ENCODE measurements at places on chromosomes 11 and 22.

GRCh38 chr22:45254789-45255278 is 14.1 kb upstream of the KIAA0930 start:
- DNase-seq: no peak

DNA sequence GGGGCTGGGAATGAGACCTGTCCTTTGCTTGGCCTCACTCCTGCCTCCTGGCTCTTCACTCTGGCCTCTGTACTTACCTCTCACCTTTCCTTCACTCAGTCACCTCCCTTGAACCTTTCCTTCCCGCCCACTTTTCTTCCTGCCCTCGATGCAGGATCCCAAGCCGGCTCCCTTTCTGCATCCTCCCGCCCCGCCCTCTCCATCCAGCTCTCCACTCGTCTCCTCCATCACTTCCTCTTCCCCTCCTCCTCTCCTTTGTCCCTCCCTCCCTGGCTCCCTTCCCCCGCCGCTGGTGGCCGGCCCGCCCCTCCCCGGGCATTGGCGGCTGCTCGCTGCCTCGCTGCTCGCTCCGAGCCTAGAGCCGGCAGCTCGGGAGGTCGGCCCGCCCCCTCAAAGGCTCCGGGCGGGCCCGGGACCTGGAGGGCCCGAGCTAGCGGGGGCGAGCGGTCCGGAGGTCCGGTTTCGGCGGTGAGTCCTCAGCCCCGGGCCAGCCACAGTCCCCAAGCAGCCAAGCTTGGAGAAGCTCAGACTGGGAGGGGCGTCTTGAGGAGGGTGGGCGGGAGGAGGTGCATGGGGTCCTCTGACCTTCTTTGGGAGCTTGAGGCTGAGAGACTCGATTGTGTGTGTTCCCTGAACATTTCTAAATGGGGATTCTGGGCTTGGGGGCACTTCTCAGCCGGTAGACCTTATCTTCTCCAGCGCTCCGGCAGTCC is 13.8 kb downstream of the PHLDB1 start:
- DNase-seq: peak; percentile 87

GRCh38 chr11:110173811-110174644 is 80.8 kb downstream of the ZC3H12C start:
- no peak for DNase-seq

DNA sequence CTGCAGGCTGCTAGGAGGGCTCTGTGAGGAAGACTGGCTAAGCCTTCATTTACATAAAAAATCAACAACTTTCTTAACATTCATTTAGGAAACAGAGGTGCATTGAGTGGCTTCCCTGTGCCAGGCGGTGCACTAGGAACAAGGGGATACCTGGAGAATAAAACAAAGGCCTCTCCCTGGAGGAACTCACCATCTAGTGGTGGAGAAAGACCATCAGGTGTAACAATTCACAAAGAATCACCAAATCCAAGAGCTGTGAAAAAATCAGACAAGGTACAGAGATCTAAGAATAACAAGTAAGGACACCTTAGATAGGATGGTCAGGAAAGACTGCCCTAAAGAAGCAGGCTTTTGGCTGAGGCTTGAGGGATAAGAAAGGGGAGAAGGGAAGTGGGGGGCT is 40.3 kb downstream of the CSNK2A3 start:
- no peak for DNase-seq

GRCh38 chr11:44592125-44592940 is 26.9 kb downstream of the CD82 start:
- DNase-seq: no peak

DNA sequence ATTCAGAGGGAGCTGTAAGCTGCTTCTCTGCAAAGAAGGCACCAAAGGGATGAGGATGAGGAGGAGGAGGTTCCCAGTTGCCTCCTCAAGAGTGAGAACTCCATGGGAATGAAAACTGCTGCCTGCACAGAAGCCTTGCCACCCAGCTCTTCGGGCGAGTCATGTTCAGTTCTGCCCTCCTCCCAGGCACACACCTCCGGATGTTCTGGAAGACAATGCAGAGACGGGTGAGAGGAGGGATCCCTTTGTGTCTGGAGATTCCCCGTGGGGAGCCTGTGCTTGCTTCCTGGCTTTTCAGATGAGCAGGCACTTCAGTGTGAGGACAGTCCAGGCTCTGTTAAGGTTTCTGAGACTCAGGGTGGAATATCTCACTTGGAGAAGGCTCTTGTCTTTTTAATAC is 295.6 kb downstream of the DDX10 start:
- no peak for DNase-seq

DNA sequence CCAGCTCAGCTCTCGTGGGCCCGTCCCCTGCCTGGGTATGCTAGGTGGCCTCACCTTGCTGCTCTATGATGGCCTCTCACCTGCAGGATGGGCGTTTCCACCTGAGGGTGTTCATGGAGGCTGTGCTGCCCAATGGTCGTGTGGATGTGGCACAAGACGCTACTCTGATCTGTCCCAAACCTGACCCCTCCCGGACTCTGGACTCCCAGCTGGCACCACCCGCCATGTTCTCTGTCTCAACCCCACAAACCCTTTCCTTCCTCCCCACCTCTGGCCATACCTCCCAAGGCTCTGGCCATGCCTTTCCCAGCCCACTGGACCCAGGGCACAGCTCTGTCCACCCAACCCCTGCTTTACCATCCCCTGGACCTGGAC is 2.1 kb downstream of the ZP1 start:
- DNase-seq: no peak

DNA sequence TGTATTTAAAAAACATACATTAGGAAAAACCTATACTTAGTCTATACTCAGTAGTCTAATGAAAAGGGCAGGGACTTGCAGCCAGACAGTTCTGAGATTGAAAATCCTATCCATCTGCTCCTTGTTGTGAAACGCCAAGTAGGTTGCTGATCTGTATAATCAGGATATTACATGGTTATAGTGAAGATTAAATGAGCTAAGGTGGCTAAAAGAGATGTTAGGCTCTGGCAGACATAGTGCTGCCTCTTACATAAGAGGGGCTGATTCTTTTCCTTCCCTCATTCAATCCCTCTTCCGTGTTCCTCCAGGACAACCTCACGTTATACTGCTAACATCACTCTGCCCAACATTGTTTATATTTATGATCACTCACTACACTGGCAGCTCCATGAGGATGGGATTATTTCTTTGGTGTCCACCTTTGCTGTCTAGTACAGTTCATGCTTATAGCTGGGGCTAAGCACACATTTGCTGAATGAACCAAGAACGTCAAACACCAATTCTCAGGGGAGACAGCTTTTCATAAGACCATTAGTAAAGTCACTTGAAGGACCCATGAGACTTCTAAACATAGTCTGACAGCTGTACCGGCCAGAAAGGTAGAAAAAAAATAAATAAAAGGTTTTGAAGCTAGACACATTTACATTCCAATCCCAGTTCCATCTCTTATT is 46.3 kb downstream of the GAB2 start:
- no peak for DNase-seq

- DNase-seq: no peak
Observed at GRCh38 chr11:109123816-109124787, 297.9 kb upstream of the C11orf87 start.

GRCh38 chr11:7844521-7844920 is 47.8 kb upstream of the OR5P2 start:
- no peak for DNase-seq

DNA sequence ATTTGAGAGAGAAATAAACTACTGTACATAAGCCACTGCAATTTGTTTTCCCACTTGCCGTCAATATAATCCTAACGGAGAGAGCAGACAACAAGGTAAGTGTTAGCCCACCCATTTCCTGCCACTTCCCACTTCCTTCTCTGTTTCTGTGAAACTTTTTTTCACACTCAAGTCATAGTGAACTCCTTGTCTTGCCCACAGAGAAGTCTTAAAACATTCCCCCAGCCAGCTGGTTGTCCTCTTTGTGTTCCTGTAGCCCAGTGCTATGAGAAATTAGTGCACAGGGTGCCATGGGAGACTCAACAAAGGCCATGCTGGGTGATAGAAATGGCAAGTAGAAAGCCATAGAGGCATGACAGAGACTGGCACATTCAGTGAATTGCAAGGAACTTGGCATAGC is 208.6 kb downstream of the BLID start:
- no peak for DNase-seq

DNA sequence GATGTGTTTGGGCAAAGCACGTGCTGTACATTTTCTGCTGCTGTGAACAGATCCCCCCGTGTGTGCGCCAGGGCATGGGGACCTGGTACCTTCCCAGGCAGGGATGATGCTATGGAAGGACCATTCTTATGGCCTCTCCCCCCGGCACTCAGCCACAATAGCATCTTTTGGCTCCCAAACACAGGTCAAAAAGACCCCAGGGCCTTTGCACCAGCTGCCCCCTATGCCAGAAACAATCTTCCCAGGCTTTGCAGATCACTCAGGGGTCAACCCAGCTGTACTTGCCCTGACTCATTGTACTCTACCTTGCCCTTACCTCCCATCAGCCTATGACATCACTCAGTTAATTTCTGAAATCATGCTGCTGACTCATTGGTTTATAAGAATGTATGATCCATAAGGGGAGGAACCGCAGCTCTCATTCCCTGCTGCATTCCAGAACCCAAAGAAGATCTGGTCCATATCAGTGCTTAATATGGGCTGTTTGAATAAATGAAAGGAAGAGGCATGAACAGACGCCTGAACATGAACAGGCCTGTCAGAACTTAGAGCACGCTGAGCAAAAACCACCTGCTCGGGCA is 100.7 kb downstream of the CELSR1 start:
- no peak for DNase-seq

GRCh38 chr11:119210050-119210449 is 3.9 kb downstream of the CBL start:
- DNase-seq: no peak

DNA sequence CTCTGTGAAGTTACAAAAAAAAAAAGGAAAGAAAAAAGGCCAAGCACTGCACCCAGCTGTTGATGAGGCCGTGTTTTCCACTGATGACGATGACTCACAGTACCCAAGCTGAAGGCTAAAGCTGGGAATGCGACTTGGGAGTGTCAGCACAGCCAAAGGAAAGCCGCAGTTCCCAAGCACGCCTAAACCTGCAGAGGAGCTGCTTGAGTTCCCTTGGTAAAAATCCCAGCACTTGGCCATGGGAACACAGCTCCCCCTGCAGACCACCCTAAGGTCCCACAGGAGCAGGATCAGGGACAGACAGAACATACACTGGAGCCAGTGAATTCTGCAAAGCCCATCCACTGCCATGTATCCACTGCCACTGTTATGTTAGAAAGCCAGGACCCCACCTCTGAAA is 39.9 kb downstream of the SERGEF start:
- DNase-seq: no peak

DNA sequence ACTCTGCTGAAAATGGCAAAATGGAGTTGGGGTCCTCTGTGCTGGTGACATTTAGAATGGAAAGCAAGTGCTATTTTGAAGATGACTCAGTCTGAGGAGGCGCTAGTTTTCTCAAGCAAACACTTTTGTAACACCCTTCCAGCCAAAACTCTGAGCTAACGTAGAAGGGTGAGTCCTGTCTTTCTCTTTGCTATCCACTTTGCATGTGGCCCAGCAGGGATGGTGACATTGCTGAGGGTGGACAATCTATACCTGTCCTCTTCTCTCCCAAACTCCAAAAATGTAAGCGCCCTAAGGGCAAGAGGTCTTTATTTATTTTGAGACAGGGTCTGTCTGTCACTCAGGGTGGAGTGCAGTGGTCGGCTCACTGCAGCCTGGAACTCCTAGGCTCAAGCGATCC is 3.6 kb upstream of the KAT5 start:
- no peak for DNase-seq

GRCh38 chr11:91239359-91239758 is 985.3 kb upstream of the FAT3 start:
- no peak for DNase-seq

GRCh38 chr11:65546217-65546958 is 11.8 kb downstream of the LTBP3 start:
- DNase-seq: peak; percentile 94

GRCh38 chr11:123904932-123905331 is 3.0 kb downstream of the OR8D4 start:
- no peak for DNase-seq

DNA sequence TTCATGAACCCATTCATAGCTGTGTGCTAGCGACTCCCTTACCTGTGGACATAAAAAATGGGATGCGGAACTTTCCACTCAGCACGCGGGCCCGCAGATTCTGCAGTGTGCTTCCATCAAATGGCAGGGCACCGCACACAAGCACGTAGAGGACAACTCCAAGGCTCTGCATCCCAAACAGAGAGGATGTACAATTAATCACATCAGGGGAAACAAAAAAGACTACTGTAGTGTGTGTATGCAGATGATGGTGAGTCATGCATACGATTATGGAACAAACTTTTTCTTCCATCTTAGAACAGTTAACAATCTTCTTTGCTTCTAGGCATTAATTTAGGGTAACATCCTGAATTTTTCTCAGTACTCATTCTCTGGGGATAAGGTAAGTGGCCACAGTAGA is 58.8 kb upstream of the APOA1 start:
- no peak for DNase-seq

GRCh38 chr11:9600644-9601036 is 27.2 kb downstream of the WEE1 start:
- DNase-seq: no peak

- no peak for DNase-seq
Observed at GRCh38 chr22:20472629-20473442, 22.8 kb downstream of the KLHL22 start.

GRCh38 chr11:28910926-28911325 is 802.7 kb downstream of the METTL15 start:
- no peak for DNase-seq

- peak; percentile 65 for DNase-seq
Observed at GRCh38 chr11:2797121-2797711, 88.4 kb downstream of the CDKN1C start.

DNA sequence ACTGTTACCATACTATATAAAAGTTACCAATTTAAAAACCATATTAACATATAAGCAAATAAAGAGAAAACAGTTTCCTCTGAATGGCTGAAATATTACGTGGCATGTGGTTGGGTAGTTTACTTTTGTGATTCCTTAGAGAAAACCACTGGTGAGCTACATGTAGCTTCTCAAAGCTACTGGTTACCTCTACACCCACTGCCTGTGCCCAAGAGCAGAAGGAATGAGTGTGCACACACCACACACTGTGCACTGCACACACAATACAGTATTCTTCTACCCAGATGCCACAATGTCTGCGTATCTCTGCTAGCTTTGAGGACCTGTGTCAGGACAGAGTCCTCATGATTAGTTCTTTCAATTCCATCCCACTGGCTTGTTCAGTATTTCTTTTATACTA is 25.5 kb upstream of the YPEL1 start:
- DNase-seq: no peak

DNA sequence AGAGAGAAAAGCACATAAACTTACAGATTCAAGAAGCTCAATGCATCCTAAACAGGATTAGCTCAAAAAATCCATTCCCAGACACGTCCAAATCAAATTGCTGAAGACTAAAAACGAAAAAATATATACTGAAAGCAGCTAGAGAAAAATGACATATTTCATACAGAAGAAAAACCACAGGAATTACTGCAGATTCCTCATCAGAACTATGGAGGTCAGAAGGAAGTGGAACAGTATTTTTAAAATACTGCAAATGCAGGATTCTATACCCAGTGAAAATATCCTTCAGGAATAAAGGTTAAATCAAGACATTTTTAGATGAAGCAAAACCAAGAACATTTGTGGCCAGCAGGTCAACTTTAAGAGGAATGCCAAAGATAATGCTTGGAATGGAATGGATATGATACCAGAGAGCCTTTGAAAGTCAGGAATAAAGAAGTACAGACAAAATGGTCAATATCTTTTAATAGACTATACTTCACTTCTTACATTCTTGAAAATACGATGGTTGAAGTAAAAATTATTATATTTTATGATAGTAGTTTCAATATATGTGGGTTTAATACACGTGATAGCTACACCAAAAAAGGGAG is 352.9 kb downstream of the CTTN start:
- no peak for DNase-seq

Measured in type B pancreatic cell (in vitro differentiated cells).